HS-5 (cell line): ENCODE measurements at places on chromosomes 2 and 18.

DNA sequence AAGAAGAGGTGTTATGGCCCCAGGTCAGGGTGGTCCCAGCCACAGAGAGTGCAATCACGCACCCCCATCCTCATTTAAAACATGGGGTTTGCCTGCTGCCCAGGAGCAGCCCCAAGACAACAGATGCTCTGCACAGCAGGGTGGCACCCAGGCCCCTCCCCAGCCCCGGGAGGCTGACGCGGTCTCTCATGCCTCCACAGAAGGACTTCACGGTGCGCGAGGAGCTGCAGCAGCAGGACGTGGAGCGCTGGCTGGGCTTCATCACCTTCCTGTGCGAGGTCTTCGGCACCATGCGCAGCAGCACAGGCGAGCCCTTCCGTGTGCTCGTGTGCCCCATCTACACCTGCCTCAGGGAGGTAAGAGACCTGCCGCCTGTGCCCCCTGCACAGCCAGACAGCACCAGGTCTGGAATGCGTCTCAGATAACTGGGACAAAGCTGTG is 133.7 kb downstream of the SMAD7 start:
- DNase-seq, result no peak

DNA sequence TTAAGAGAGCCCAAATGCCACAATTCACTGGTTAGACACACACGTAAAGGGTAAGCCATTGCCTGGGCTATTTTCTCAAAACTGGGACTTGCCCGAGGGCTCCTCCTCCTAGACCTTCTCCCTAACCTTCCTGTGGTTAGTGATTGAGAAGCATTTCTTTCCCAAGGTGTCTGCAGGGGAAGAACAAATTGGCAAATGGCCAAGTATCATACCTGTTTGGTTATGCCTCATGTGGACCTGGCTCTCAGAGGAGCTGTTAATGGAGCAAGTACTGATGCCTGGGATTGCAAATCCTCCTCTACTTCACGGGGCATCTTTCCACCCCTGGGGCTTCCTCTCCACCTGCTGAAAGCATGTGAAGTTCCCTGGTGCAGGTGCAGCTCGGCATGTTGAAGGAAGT is 187.5 kb upstream of the CYRIA start:
- no peak for DNase-seq

DNA sequence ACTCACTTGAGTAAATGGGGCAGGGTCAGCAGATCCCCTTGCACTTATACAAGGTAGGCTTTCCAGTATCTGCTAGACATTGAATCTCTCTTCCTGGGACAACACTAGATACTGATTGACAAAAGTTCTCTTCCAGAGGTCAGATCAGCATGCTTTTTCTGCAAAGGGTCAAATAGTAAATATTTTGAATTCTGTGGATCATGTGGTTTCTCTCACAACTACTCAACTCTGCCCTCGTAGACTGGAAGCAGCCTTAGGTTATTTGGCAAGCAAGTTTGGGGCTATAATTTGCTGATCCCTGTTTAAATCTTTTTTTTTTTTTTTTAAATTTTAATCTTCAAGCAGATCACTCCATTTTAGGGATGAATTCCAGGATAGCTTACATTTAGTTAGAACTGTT is 17.4 kb upstream of the NABP1 start:
- DNase-seq, result no peak

GRCh38 chr2:172993931-172994717 is 81.5 kb upstream of the MAP3K20 start:
- no peak for DNase-seq

GRCh38 chr2:109277406-109277805 is 148.4 kb downstream of the SH3RF3 start:
- DNase-seq, result no peak

DNA sequence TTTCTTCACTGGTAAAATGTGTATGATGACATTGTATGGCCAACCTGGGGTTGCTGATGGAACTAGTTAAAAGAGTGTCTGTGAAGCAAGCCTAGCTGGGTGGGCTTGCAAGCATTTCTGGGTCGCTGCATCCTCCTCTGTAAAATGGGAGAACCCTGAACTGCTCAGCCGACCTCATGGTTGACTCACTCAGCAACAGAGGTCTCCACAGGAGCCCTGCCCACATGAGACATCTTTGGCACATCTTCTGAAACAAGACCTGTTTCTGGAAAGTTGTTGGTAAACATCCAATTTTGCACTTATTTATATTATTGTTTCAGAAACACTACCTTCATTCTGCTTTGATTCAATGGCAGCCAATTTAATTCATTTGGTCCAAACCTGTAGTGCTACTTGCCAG is 52.6 kb downstream of the BCL11A start:
- DNase-seq, result no peak

- no peak for DNase-seq
Measured at GRCh38 chr2:198315791-198316630, 511.6 kb downstream of the PLCL1 start.

- no peak for DNase-seq
Measured at GRCh38 chr2:28233164-28233676, 159.4 kb upstream of the FOSL2 start.

DNA sequence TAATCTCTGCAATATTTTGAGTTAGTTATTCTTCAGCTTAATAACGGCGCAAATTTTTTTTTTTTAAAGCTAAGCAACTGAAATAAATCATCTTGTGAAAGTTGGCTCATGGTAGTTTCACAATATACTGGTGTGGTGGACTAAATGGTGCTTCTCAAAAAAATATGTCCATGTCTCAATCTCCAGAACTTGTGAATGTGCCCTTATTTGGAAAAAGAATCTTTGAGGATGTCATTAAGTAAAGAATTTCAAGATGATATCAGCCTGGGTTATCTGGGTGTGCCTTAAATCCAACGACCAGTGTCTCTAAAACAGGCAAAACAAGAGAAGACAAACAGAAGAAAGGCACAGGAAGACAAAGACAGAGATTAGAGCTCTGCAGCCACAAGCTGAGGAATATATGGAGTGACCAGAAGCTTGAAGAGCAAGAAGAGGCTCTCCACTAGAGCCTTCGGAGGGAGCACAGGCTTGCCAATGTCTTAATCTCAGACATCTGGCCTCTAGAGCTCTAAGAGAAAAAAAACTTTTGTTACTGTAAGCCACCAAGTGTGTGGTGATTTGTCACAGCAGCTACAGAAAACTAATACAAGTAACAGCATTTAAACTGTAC is 71.4 kb downstream of the HNMT start:
- no peak for DNase-seq

DNA sequence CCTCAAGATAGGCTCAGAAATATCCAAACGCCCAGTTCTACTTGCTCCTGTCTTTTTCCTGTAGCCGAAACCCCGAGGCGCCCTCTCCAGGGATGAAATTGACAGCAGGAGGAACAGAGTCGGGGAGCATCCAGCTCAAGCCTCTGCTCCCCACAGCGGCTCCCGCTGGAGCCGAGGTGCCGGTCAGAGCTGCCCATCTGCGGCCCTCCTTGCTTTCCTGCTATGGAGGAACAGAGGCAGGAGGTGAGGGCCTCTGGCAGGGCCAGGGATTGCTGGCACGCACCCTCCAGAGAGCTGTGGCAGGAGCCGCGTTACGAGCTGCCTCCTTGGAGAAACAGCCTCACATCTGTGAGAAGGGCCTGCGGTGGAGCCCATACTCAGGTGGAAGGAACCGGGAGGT is 172.1 kb downstream of the RNF144A start:
- DNase-seq, result no peak

- no peak for DNase-seq
Measured at GRCh38 chr18:63210521-63210920, 109.0 kb downstream of the BCL2 start.

DNA sequence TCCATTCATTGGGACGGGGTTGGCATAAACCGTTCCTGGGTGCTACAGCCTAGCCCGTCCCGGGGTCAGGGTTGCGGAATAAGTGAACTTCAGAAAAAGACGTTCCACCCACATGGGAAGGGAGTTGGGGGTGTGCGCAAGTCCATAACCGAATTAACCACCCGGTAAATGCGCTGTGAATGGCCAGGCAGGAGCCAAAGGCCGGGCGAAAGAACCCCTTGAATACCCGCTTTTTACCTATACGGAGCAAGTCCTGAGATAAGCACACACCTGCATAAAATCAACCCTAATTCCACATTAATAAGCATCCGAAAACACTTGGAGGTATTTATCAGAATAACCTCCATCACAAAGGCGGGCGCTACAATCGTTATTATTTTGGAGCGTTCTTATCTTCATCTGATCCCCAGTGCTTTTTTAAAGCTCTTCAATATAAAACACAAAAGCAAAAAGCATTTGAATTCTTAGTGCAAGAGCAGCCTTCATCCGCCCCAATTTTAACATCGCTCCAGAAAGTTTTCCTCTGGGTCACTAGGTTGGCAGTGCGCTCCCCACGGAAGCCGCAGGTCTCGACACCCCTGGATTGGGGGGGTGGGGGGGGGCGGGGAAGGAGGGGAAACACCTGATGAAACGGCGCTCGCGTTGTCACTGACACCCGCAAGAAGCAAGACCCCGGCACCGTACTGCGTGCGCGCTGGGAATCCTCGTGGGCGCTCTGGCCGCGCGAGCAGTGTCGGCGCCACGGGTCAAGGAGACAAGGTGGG is 1.2 kb downstream of the SATB2 start:
- no peak for DNase-seq

DNA sequence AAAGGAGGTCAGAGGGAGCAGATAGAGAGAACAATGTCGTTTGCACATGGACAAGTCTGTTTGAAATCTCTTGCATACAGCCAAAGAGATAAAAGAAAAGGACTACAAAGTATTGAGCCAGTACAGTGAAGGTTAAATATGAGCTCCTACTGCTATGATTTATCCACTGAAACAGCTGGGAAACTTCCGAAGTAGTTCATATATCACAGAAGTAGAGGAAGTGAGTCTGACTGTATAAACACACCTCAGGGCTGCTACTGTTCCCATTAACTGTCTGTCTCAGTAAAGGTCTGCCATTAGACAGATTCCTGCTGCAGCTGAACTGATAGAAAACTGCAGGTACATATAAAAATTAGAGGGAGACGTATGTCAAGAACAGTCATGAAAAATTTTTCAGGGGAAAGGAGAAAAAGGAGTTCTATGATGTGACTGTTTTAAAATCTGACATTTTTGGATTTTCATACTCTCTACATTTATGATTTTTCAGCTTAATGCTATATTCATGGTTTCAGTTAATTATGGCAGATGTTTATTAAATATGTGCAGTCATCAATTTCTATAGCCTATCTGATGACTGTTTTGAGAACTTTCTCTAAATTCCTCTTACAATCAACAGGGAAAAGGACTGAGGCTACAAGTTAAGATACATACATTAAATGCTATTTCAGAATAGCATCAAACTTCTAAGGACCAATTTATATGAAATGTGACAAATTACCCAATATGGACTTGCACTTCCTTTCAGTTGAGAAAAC is 364.7 kb downstream of the ERBB4 start:
- DNase-seq, result no peak

GRCh38 chr2:18910843-18911242 is 321.5 kb upstream of the NT5C1B start:
- DNase-seq, result peak; percentile 75

- DNase-seq, result peak; percentile 70
Measured at GRCh38 chr2:12050396-12050795, 304.0 kb downstream of the LPIN1 start.

- peak; percentile 72 for DNase-seq
Measured at GRCh38 chr2:67259556-67260342, 137.4 kb upstream of the ETAA1 start.

- no peak for DNase-seq
Measured at GRCh38 chr2:160561551-160562295, 68.1 kb upstream of the RBMS1 start.

GRCh38 chr2:239882331-239882732 is 142.8 kb downstream of the NDUFA10 start:
- DNase-seq, result no peak

GRCh38 chr2:222582928-222583327 is 73.0 kb downstream of the FARSB start:
- DNase-seq, result no peak

GRCh38 chr2:32506446-32506845 is 121.4 kb upstream of the TTC27 start:
- no peak for DNase-seq

DNA sequence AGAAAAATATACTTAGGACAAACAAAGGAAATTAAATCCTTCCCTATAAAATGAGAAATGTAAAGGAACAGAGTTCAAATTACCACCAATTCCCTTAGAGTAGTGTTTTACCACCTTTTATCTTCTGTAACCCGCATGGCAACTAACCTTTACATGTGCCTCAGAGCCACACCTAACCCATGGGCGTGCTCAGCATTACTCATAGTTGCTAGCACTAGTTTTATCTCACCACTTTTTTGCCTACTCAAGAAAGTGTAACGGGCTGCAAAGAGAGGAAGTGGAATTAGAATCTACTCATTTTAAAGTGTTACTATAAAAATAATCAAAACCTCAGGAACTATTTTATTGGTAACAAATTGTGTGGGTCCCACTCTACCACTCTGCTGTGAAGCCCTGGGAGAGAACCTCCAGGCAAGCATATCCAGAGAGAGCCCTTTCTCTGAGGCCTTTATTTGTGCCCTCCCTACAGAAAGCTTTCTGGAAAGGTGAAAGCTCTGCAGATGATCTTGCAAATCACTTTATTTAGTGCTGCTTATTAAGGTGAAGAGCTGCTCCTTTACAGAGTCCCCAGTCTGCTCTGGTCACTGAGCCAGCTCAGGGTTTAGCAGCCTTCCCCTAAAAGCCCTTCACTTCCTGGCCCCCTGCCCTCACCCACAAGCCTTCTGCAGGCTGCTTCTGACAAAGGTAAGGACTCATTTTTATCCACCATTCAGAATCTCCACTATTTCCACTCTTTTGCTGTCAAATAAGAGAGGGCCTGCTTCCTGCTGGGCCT is 98.8 kb downstream of the TRABD2A start:
- DNase-seq, result no peak

DNA sequence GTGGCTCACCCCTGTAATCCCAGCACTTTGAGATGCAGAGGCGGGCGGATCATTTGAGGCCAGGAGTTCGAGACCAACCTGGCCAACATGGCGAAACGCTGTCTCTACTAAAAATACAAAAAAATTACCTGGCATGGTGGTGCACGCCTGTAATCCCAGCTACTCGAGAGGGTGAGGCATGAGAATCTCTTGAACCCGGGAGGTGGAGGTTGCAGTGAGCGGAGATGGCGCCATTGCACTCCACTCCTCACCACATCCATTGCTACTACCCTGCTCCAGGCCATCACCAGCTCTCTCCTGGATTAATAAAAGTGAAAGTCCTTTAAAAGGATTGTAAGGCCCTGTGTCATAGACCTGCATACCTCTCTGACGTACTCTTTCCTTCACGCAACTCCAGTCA is 1.2 kb downstream of the RMP24 start:
- DNase-seq, result no peak

DNA sequence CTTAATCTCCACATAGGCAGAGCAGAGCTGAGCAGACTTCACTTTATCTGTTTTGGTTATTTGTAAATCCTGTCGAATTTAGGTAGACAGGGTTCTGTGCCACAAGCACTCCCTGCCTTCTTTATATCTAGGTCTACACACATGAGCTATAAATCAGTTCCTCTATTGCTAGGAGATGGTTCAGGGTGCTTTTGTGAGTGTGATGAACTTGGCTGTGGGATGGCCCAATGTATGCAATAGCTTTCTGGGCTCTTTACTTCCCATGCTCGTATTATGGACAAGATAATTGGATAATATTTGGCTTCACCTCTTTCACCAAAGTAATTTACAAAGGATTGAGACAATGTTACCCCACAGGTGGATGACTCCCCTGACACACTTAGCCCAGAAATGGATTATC is 72.2 kb downstream of the PLB1 start:
- no peak for DNase-seq

- no peak for DNase-seq
Measured at GRCh38 chr2:64932371-64933216, 56.6 kb upstream of the SLC1A4 start.

GRCh38 chr2:19769513-19769912 is 132.3 kb downstream of the TTC32 start:
- DNase-seq, result no peak

- DNase-seq, result peak; percentile 89
Measured at GRCh38 chr2:215921895-215922294, 91.5 kb downstream of the MREG start.

- DNase-seq, result no peak
Measured at GRCh38 chr2:170509452-170510193, 205.5 kb upstream of the SP5 start.
